T-helper 1 cell (primary cell): ENCODE measurements at places on chromosomes 1 and 21.

DNA sequence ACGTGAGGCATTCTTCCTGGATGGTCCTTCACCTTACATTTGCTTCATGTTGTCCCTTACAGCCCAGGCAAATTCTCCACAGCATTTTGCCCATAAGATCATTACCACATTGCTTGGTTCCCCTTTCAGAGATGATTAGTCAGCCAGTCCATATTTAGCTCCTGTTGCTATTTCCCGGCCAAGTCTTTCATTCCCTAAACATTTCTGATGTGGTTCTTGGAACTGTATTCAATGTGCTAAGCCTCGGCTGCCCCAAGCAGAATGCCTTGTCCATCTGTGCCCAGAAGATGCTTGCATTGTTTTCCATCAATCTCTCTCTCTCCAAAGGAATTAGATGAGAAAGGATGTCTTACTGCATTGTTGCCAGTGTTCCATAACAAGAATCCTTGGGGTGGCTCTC lies 420.9 kb upstream of the CAMK1G start:
- no peak for DNase-seq

DNA sequence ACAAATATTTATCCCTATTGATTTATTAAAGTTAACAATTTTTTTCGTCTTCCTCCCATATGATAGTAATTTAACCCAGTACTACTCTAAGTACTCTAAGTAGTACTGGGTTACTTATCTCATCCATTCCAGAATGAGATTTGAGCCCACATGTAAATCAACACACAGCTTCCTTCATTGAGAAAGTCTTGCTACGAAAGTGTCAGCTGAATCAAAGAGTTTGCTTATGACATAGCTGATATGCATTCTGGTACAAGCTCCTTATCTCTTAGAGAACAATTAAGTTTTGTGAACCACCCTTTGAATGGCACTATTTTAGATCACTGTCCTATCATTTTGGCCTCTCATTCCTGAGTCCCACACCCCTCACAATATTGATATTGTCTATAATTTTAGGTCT lies 2.4 kb upstream of the SLC44A3 start:
- DNase-seq = no peak

- DNase-seq = no peak
Measured at GRCh38 chr1:16146279-16147155, 9.4 kb downstream of the EPHA2 start.

GRCh38 chr1:28308750-28309149 lies 20.1 kb upstream of the MED18 start:
- DNase-seq = no peak
